ENCODE measurements at places on chromosomes 16 and 17. TPM values are rescaled to one million over a fixed set of nuclear protein-coding genes. Genes with fewer than 3 reads are reported as not detected.

DNA sequence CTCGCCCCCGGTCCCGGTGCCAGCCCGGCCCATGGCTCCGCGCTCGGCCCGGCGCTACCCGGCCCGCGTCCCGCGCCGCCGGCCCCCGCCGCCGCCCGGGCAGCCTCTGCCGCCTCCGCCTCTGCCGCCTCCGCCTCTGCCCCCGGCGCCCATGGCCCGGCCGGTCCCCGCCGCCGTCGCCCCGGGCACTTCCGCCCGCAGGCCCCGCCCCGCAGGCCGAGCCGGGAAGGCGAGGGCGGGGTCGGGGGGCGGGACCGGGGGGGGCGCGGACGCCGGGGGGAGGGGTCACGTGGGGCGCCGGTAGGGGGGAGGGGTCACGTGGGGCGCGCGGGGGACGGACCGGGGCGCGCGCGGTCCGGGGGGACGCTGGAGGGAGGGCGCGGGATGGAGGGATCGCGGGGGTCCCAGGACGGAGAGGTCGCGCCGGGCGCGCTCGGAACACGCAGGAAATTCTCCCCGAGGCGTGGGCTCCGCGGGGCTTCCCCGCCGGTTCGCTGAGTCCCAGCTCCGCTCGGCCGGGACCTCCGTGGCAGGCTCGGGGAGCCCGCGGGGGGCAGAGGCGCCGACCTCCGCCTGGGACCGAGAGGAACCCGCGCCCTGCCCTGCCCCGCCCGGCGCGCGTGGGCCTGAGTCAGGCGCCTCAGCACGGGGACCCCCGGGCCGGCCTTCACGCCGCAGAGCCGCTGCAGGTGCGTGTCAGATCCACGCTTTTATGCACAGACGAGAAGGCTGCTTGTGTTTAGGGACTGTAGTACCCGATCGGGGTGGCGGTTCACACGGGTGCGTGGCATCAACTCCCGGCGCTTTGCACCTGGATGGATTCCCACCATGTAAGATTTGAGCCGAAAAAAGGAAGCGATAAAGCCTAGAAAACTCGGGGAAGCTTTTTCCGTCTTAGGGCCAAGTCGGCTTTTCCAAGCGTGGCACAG, at the start of gene PGAP6:
Gene PGAP6, minus strand, starts transcription at position 190 of the 929 bp plus-strand sequence. Its CDS starts 157 bp downstream, at position 33.
- H3K4me3 ChIP-seq = peak within 1 kb of the TSS; percentile 97
- peak; percentile 59 for DNase-seq
- no peaks in the 10 kb centered on the region for H3K4me1 ChIP-seq
- H3K27me3 ChIP-seq = no peaks in the 10 kb centered on the region
- peak within 1 kb of the TSS; percentile 72 for H3K27ac ChIP-seq

DNA sequence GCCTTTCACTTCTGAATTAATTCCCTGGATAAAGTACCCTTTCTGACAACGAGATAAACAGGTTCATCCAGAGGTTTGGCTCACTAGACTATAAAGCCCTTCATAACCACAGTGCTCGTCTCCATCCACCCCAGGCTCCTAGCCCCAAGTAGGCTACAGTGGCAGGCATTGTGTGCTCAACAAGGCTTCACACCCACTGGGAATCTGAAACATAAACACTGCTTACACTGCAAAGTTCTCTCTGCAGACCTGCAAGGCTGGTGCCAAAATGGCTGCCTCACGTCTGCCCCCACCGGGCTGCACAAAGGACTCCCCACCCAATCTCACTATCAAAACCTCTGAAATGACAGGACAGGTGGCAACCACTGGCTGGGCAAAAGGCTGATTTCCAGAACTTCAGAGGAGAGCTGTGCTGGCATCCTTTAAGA, 5.1 kb upstream of the HLF start:
- no peak for DNase-seq
- peaks cover 10% of the 10 kb centered on the region for H3K27me3 ChIP-seq
- no peaks in the 10 kb centered on the region for H3K4me1 ChIP-seq

- no peaks in the 10 kb centered on the region for H3K36me3 ChIP-seq
- H3K4me3 ChIP-seq = no peak overlapping the region
- H3K4me1 ChIP-seq = no peaks in the 10 kb centered on the region
These were observed 15.7 kb downstream of the ALDH3A2 start for GRCh38 chr17:19664136-19664820.

GRCh38 chr17:62933501-62934385, 32.3 kb upstream of the TANC2 start:
- H3K36me3 ChIP-seq = no peaks in the 10 kb centered on the region
- no peak for DNase-seq
- H3K4me1 ChIP-seq = no peaks in the 10 kb centered on the region
- H3K27ac ChIP-seq = no peak overlapping the region
- H3K27me3 ChIP-seq = no peaks in the 10 kb centered on the region

- no peak overlapping the region for H3K27ac ChIP-seq
- H3K36me3 ChIP-seq = no peaks in the 10 kb centered on the region
- no peaks in the 10 kb centered on the region for H3K4me1 ChIP-seq
- DNase-seq = no peak
These were observed 13.6 kb upstream of the RASD1 start for GRCh38 chr17:17509601-17510425.

- peak overlapping the region; percentile 60 for H3K27ac ChIP-seq
- H3K4me1 ChIP-seq = no peaks in the 10 kb centered on the region
- H3K4me3 ChIP-seq = no peak overlapping the region
- H3K36me3 ChIP-seq = no peaks in the 10 kb centered on the region
- no peaks in the 10 kb centered on the region for H3K27me3 ChIP-seq
These were observed 18.9 kb upstream of the MYH10 start for GRCh38 chr17:8649157-8650118.

- H3K27me3 ChIP-seq = no peaks in the 10 kb centered on the region
- H3K36me3 ChIP-seq = no peaks in the 10 kb centered on the region
- H3K4me1 ChIP-seq = peaks cover 18% of the 10 kb centered on the region
These were observed 15.3 kb downstream of the TMEM204 start for GRCh38 chr16:1548727-1549126.

The ST6GALNAC2 gene
- total RNA-seq = 9.5 TPM

- H3K27me3 ChIP-seq = no peaks in the 10 kb centered on the region
- H3K27ac ChIP-seq = no peak overlapping the region
- no peaks in the 10 kb centered on the region for H3K36me3 ChIP-seq
- peaks cover 4% of the 10 kb centered on the region for H3K4me1 ChIP-seq
- no peak overlapping the region for H3K4me3 ChIP-seq
- DNase-seq = no peak
These were observed 37.4 kb downstream of the CLEC16A start for GRCh38 chr16:10981697-10982216.

The HCRT gene
- not detected for total RNA-seq

GRCh38 chr17:80773243-80773991, 218.2 kb upstream of the CHMP6 start:
- peak; percentile 47 for DNase-seq
- no peaks in the 10 kb centered on the region for H3K4me1 ChIP-seq
- H3K4me3 ChIP-seq = no peak overlapping the region
- no peaks in the 10 kb centered on the region for H3K36me3 ChIP-seq
- H3K27ac ChIP-seq = peak overlapping the region; percentile 35
- no peaks in the 10 kb centered on the region for H3K27me3 ChIP-seq

DNA sequence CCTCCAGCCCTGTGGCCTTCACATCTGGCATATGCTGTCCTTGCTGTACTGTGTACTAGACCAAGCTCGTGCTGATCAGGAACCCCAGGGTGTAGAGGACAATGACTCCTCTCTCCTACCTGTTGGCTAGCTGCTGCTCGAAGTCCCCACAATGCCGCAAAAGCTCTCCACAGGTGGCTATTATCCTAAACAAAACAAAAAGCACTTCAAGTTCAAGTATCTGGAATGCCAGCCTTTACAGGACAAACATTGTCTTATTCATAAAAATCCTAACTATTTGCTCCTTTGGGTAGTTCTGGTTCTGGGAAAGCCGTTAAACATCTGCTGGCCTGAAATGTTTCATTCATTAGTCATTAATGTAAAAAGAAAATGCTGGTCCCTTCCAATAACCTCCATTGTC, 42.8 kb downstream of the COG7 start:
- H3K4me1 ChIP-seq = no peaks in the 10 kb centered on the region
- no peak overlapping the region for H3K4me3 ChIP-seq
- H3K27me3 ChIP-seq = no peaks in the 10 kb centered on the region
- H3K36me3 ChIP-seq = no peaks in the 10 kb centered on the region

The KRTAP17-1 gene
- total RNA-seq = not detected

GRCh38 chr16:4260360-4260759, 12.5 kb downstream of the TFAP4 start:
- no peaks in the 10 kb centered on the region for H3K27me3 ChIP-seq
- no peak overlapping the region for H3K27ac ChIP-seq
- H3K36me3 ChIP-seq = no peaks in the 10 kb centered on the region
- no peak for DNase-seq
- H3K4me3 ChIP-seq = no peak overlapping the region
- H3K4me1 ChIP-seq = peaks cover 5% of the 10 kb centered on the region

DNA sequence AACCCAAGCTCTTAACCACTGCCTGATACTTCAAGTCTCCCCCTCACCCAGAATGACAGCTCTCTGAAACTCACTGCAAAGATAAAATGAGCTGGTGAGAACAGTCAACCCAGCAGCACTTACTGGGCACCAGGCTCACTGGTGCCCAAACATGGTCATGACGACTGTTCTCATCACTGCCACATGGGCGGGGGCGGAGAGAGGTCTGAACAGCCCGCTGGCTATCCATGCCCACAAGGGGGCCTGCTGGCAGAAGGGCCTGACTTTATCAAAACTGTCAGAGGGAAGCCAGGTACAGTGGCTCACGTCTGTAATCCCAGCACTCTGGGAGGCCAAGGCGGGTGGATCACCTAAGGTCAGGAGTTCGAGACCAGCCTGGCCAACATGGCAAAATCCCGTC, 4.0 kb downstream of the MYBBP1A start:
- no peaks in the 10 kb centered on the region for H3K4me1 ChIP-seq
- H3K27ac ChIP-seq = no peak overlapping the region
- H3K36me3 ChIP-seq = no peaks in the 10 kb centered on the region
- no peak for DNase-seq

GRCh38 chr17:65900216-65900615, 291.7 kb downstream of the CEP112 start:
- H3K4me3 ChIP-seq = no peak overlapping the region
- H3K27me3 ChIP-seq = no peaks in the 10 kb centered on the region
- H3K4me1 ChIP-seq = no peaks in the 10 kb centered on the region
- no peak overlapping the region for H3K27ac ChIP-seq
- DNase-seq = no peak

The RAMP2 gene
- 29.7 TPM for total RNA-seq

The WNT9B gene
- total RNA-seq = 0.27 TPM

The SULT1A1 gene
- 10.6 TPM for total RNA-seq

The MYOCD gene
- total RNA-seq = 20.0 TPM

The SECTM1 gene
- total RNA-seq = 6.1 TPM

DNA sequence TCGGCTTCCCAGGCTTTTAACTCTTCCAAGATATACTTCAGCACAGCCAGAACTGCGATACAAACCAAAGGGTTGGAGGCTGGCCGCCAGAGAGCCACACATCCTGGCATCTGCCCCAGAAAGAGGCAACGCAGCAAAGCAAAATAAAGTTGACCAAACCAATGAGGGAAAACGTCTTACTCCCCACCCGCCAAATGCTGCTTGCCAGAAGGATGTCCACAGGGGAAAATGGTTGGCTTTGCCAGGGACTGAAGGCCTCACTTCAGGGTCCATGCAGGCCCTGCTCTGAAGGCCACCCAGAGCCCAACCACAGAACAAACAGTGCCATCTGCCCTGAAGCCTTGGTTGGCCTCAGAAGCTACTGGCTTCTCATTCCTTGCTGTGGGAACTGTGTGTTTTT, 15.0 kb downstream of the CACNG1 start:
- no peak for DNase-seq
- no peak overlapping the region for H3K4me3 ChIP-seq
- H3K27me3 ChIP-seq = no peaks in the 10 kb centered on the region
- no peaks in the 10 kb centered on the region for H3K4me1 ChIP-seq
- H3K27ac ChIP-seq = no peak overlapping the region

The PPP1R1B gene
- 0.26 TPM for total RNA-seq

- no peaks in the 10 kb centered on the region for H3K27me3 ChIP-seq
- H3K4me1 ChIP-seq = no peaks in the 10 kb centered on the region
- no peak overlapping the region for H3K27ac ChIP-seq
- DNase-seq = no peak
- H3K4me3 ChIP-seq = no peak overlapping the region
- H3K36me3 ChIP-seq = no peaks in the 10 kb centered on the region
These were observed 29.9 kb downstream of the HS3ST2 start for GRCh38 chr16:22843856-22844255.

DNA sequence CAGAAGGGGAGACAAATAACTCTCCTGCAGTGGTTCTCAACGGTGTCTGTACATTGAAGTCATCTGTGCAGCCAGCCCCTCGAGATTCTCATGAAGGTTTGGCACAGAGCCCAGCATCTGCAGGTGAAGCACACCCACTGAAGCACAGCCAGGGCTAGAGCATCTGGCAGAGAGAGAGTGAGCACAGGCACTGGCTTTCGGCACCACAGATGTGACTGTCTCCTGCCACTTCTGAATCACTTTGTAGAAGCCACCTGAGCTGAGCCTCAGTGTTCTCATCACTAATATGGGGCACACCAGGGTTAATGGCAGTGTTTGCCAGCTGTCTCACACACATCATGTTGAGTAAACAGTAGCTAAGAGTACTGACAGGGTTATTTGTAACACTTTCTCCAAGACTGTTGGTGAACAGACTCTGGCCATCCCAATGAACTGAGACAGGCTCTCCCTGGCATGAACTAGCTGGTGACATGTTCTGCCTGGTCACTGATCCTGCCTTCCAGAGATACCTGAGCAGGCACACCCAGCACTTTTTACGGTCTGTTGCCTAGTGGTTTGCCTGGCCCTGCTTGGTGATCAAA, 10.9 kb downstream of the HSPB9 start:
- H3K27me3 ChIP-seq = no peaks in the 10 kb centered on the region
- DNase-seq = no peak
- H3K4me3 ChIP-seq = no peak overlapping the region
- H3K4me1 ChIP-seq = peaks cover 3% of the 10 kb centered on the region
- H3K27ac ChIP-seq = peak overlapping the region; percentile 69

The MT1X gene
- total RNA-seq = 7.4 TPM

DNA sequence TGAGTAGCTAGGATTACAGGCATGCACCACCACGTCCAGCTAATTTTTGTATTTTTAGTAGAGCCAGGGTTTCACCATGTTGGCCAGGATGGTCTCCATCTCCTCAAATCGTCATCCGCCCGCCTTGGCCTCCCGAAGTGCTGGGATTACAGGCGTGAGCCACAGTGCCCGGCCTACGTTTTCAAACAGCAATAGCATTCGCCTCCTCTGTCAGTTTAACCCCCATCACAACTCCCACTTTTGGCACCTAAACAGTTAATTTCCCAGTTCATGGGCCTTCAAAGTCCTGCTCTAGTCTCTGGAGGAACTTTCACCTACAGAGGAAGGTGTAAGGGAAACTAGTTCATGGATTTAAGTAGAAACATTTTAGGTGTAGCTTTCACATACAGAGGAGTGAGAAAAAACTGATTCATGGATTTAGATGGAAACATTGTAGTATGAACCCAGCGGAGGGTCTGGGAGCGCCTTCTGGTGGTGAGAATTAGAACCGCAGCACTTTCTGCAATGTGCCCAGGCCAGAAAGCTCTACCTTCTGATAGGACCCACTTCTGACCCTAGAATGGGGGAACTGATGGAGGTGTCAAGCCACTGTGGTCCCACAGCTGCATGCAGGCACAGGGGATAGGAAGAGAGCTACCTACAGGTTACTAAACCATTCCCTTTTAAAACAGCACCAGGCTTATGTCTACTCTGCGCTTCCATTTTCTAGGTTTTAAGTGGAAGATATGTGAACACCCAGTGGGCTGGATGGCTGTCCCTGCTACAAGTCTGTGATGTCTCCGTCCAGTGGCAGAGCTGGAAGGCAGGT, 12.0 kb upstream of the MEOX1 start:
- H3K27ac ChIP-seq = no peak overlapping the region
- H3K27me3 ChIP-seq = no peaks in the 10 kb centered on the region
- no peaks in the 10 kb centered on the region for H3K36me3 ChIP-seq
- peak; percentile 80 for DNase-seq
- H3K4me3 ChIP-seq = no peak overlapping the region
- peaks cover 5% of the 10 kb centered on the region for H3K4me1 ChIP-seq

GRCh38 chr16:27677263-27677662, 127.3 kb downstream of the KATNIP start:
- no peak overlapping the region for H3K4me3 ChIP-seq
- no peak overlapping the region for H3K27ac ChIP-seq
- no peaks in the 10 kb centered on the region for H3K27me3 ChIP-seq
- H3K36me3 ChIP-seq = no peaks in the 10 kb centered on the region
